ENCODE measurements at places on chromosomes 6 and 20.

GRCh38 chr6:160082627-160083026 lies 39.0 kb upstream of the SLC22A1 start:
- DNase-seq, result no peak

DNA sequence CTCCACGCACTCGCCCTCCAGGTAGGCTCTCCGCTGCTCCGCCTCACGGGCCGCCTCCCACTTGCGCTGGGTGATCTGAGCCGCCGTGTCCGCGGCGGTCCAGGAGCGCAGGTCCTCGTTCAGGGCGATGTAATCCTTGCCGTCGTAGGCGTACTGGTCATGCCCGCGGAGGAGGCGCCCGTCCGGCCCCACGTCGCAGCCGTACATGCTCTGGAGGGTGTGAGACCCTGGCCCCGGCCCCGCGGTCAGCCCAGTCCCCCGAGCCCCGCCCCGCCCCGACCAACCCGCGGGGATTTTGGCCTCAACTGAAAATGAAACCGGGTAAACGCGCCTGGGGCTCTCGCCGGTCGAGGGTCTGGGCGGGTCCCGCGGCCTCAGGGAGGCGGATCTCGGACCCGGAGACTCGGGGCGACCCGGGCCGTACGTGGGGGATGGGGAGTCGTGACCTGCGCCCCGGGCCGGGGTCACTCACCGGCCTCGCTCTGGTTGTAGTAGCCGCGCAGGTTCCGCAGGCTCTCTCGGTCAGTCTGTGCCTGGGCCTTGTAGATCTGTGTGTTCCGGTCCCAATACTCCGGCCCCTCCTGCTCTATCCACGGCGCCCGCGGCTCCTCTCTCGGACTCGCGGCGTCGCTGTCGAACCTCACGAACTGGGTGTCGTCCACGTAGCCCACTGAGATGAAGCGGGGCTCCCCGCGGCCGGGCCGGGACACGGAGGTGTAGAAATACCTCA lies 598 bp downstream of the HLA-B start:
- no peak for DNase-seq

DNA sequence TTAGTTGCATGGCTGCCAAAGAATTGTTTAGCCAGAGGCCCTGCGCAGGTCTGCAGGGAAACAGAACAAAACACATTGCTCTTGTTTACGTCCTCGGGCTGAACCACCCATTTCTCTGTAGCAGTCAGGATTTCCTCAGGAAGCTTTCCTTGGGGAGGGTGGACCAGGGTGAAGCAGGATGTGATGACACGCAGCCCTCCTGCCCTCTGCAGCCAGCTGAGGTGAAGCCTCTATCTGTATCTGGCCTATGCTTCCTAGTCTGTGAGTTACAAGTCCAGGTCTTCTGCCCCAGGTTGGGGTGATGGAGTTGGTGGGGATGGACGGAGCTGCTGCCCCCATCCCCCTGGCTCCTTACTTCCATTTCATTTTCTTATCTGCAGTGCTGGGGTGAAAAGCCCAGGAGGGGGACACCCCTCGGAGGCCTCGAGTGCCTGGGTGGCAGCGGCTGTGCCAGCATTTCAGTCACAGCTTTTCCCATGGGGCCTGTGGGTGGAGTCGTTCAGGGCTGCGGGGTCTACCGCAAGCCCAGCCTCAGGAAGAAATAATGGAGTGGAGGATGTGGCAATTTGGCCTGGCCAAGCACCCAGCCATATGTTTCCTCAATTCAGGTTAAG lies 24.9 kb downstream of the SASH1 start:
- DNase-seq, result no peak

DNA sequence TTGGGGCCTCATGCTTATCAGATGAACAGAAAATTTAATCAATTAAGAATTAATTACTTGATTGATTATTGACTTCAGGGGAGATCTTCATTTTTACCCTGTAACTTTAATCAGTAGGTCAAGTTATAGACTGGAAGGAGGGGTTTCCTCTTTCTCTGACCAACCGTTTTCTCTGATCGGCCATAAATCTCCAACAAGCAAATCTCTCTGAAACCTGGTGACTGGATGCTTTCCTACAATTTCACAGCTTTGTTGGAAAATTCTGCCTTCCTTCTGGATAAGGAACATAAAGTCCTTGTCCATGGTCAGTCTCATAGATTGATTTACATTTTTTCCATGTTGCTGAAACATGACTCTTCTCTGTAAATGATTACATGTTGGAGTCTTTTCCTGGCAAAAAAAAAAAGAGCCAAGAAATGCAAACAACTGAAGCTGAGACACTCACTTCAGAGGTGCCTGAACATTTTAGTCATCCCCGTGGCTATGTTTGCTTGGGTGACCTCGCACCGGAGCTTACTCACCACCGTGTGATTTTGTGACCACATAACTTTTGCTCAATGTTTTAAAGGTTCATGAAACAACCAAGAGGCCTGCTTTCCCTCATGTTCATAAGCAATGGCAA lies 31.0 kb downstream of the IRF4 start:
- no peak for DNase-seq

DNA sequence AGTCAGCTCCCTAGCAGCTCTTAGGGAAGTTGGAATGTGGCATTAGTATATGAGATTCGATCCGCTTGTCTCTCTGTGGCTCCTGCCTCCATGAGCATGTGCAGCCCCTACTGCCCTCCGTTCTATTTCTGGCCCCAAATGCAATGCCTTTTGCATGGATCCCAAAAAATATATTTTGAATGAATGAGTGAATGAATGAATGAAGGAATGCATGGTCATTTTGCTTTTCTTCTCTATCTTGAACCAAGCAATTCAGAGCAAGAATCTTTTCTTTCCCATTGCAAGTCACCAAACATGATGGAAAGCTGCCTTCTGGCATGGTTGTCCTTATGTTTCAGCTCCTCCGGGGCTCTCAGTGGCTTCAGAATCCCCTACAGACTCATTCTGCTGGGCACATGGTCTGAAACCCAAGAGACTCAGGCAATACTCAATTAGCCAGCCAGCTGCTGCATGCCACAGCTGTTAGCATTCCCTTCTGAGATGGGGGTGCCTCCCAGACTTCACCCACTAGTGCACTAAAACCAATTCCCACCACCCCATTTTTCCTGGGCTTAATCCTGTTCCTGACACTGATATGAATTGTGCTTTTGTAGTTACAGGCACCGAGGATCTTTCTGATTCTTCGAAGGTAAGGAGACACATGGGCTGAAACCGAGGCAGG lies 2.6 kb upstream of the IYD start:
- DNase-seq, result no peak

DNA sequence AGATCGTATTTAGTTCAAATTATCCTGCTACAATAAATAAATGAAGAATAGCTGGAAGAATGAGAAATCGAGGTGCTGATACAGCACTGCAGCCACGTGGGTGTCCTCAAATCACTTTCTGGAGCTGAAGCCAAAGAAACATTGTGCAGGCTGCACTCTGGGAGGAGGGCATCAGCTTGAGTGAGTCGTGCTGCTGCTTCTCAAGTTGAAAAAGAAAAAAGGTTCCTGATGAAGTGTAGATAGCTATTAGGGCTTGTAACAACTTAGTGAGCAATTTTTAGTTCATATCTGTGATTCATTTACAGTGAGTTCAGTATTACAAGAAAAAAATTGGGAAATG lies 40.5 kb downstream of the DSE start:
- DNase-seq, result no peak

GRCh38 chr6:54361734-54362133 lies 53.5 kb downstream of the TINAG start:
- no peak for DNase-seq

DNA sequence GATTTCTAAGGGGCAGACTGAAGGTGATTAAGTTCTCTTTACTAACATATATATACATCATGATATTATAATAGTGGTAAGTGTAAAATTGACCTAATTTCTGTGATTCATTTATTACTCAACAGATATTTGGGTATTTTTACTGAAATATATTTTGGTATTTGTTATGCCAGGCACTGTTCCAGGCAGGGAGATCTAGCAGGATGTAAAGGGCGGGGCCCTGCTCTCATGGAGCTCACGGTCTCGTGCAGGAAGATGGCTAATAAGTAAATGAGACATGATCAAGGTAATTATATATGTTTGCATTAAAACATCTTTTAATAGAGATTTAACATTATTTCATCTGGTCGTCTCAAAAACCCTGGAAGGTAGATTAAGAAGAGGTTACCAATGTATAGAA lies 27.7 kb downstream of the FAM50B start:
- no peak for DNase-seq

DNA sequence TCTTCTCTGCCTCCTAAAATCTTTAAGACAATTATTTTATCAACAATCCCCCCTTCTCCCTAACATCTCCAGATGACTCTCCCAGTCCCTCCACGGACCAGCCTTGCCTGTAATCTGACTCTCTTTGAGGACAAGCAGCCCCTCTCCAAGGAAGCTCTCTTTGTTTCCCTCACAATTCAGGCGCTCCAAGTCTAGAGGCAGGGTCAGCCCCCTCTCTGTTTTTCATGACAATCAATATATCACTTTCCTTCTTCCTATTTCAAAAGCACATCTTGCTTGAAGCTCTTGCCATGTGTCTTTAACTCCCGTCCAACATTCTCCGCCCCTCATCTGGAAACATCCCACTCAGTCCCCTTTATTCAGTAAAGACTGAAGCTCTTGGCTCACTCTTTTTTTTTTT lies 393.4 kb upstream of the SULF2 start:
- DNase-seq, result no peak

- no peak for DNase-seq
These were observed 9.4 kb downstream of the CST4 start for GRCh38 chr20:23679133-23680092.

- DNase-seq, result no peak
These were observed 282.7 kb downstream of the NRN1 start for GRCh38 chr6:5723841-5724691.

GRCh38 chr6:134995536-134995935 lies 45.6 kb upstream of the ALDH8A1 start:
- no peak for DNase-seq

DNA sequence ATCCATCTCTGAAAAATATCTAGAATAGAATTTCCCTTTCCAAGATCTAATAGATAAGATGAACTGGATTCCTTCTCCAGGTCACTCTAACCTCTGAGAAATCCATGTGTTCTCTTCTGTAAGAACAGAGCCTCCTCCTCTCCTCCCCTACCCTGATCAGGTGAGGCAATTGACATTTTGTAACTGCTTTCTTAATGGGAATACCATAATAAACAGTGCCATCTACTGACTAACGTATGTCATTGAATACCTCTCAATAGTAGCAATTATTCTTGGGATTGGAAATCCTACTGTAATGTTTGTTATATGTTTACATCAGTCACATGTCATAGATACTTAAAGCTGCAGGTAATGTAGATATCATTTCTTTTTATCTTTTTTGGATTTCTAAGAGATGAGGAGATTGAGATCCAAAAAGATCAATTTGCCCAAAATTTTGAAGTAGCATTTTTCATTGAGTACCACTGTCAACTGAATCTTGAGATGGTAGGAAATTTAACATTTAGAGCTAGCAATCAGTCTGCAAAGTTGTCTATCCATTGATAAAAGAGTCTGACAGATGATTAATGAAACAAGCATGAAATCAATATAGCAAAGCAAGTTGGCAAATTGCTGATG lies 365.8 kb upstream of the HSF2 start:
- no peak for DNase-seq

DNA sequence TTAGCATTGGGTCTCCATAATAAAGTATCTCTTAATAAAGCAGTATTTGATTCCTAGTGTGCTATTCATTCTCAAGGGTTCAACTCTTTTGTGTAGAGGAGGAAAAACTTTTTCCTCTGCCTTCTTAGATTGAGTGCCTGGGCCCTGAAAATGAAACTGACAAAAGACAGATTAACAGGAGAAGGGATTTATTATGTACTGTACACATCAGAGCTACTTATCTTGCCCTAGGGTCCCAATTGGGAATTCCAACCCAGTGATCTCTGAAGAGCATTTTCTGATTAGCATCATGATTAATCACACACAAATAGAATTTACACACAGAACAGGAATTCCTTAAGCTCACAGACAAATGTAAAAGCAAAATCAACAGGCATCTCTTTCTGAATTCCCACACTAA lies 128.9 kb downstream of the CD164 start:
- no peak for DNase-seq

- no peak for DNase-seq
These were observed 235.3 kb upstream of the ZFP64 start for GRCh38 chr20:52426856-52427255.

DNA sequence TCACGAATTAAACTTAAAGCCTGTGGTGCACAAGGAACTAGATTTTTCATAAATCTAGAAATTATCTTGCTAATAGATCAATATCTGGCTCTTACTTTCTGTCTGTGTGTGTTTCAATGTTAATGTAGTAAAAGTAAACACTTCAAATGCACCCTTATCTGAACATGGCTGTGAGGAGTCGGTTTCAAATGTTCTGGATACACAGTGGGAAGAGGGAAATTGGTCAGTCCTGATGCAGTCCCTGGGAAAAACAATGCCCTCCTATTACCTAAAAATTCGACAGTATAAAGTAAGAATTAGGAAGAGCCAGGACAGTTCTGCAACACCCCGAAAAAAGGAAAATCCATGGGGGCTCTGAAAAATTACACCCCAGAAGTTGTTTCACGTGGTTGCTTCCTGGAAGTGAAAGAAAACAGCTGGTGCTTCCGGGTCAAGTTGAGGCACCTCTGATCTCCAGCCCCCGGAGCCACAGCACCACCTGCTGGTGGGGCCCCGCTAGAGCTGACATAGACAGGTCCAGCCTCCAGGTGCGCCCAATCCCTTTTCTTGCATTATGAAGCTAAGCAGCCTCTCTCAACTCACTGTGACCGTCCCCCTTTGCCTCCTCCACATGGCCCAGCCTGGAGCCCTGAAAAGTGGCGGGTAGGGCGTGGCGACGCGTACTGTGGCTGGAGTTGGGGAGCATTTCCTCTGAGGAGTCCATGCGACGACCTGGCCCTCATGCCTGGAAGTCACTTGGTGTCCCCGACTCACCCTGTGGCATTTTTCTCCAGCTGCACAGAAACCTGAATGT lies 8.3 kb downstream of the SEMG2 start:
- no peak for DNase-seq

GRCh38 chr20:46133886-46134654 lies 16.0 kb downstream of the CD40 start:
- DNase-seq, result no peak

GRCh38 chr20:62733526-62733842 lies 24.8 kb downstream of the NTSR1 start:
- no peak for DNase-seq

DNA sequence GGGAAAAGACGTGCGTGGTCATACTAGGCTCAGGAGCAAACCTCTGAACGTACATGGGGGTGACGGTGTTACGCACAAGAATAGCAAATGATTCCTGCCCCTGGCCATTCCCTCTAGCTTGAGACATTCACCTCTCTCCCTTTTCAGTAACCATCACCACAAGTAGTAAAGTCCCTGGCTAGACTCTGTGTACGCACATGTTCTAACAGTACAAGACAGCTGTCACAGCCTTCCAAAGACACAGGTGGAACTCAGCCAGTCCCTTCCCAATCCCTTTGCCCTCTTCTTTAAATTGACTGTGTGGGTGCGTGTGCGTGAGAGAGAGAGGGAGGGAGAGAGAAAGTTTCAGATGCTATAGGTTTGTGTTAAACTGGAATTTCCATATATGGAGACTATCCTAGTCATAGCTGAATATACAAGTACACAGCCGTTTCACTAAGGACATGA lies 67.3 kb downstream of the LY86 start:
- no peak for DNase-seq
